ENCODE measurements at places on chromosomes 12 and 14.

DNA sequence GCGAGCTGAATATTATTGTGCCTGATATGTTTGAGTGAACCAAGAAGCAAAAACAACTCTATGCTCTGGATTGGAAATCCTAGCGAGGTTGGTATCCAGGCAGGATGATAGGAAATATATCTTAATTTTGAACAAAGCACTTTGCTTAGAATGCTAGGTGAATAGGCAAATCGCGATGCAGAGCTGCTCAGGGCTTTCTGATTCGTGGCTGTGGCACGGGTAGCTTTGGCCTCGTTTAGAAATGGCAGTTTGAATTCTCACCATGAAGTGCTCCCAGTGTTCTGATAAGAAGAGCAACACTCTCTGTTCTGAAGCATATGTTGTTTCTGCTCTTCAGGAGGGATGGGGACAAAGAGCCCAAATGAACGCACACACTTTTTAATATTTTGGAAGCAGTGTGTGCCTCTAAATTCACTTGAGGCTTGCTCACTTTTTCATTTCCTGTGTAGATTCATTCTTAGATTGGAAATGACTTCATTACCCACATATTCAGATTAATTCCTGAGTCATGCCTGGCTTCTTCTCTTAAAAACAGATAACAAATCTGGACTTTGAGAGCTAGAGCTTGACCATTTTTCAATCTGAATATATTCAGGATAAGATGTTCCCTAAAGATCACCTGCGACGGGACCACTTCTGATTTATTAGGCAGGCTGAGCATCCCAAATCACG, 200.9 kb downstream of the RPAP3 start:
- DNase-seq = peak; percentile 87

- DNase-seq = no peak
Observed at GRCh38 chr14:105999361-106000028, 473.1 kb downstream of the TMEM121 start.

- no peak for DNase-seq
Observed at GRCh38 chr14:69673104-69673503, 61.7 kb downstream of the SUSD6 start.

DNA sequence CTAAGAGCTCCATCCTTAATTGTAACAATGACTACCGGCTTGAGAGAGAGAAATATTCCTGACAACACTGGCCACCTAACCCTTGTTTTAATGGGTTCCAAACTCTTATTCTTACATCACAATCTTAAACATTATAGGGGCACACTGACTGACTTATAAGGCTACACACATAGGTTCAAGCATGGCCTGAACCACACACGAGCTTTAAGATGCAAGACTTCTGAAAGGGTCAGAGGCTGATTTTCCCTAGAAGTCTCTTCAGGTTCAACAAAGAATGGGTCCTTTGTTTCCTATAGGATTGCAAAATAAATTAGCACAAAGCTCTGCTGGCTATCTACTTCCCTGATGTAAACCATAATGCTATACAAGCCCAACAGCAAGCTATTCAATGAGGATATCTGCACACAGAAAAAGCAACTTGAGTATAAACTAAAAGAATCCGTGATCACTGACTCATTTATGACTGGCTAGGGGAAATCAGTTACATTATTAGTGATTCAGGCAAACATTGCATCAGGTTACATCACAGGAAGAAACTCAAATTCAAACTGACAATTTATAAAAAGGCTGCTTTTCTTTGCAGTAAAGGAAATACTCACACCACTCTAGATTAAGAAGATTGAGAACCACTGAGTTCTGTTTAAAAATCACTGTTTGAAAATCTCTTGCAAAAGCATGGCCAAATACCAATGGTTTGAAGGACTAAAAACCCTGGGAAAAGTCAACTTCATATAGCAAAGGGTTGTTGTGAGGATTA, 8.5 kb downstream of the BTG1 start:
- DNase-seq = peak; percentile 95

DNA sequence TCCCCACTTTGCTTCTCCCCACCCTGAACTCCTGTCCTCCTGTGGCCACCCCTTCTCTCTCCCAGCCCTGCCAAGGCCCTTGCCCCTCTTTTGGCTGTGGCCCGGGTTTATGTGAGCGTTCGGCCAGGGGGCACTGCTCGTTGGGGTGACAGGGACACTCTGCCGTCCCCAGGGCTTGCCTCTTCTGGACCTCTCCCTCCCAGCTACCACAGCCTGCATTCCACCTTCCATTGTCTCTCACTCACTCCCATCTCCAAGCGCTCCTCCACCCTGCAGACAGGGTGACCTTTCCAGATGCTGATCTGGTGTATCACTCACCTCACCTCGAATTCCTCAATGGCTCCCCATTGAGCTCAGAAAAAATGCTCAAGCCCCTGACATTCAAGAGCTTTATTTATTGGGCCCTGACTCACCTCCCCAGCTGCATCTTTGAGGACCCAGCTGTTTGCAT, 1.4 kb downstream of the SERPINA9 start:
- DNase-seq = no peak

DNA sequence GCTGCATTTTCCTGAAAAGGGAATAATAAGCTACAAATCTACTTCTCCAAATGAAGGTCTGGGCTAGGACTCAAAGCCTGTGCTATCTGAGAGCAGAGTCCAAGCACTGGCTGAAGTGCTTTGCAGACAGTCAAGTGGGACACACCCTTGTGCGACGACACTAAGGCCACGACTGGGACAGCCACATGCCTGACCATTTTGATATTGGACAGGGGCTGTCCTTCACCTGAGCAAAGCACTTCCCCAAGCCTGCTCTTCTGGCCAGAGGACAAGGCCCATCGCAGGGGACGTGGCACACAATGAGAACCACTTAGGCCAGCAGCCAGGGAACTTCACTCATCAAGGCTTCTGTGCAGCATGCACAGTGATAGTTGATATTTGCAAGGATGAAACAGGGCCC, 71.4 kb downstream of the RBM19 start:
- DNase-seq = no peak

GRCh38 chr12:89528434-89528833, 2.6 kb upstream of the POC1B start:
- no peak for DNase-seq

GRCh38 chr12:80469681-80470080, 25.6 kb downstream of the PTPRQ start:
- peak; percentile 26 for DNase-seq

DNA sequence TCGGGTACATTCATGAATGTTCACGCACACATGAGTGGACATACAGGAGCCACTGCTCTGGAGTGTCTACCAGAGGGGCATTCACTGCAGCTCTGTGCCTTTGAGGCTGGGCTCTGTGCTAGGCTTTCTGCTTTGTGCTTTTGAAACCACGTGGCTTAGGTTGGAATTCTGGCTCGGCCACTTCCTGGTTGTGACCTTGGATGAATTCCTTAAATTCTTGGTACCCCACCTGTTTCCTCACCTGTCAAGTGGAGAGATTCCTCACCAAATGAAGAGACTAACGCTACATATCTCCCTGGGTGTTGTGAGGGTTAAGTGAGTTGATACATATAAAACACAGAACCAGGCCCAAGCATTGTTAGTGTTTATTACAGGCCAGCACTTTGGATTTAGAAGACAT, 842.8 kb downstream of the VRK1 start:
- DNase-seq = no peak

DNA sequence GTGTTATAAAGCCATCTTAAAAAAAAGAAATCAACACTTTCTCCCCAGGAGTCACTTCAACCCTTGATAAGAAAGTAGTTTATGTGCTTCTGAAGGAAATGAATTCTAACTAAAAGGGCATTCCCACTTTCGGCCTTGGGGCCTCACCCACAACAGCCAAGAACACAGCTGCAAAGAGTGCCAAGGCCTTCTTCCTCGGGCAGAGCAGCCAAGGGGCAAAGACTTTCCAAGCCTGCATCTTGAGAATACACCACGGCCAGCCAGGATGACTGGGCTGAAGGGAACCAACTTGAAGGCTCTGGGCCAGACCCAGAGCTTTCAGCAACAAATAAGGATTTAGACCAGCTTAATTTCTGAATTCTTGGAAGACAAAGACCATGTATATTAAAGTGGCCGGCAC, 60.4 kb upstream of the FOXN3 start:
- peak; percentile 27 for DNase-seq

GRCh38 chr12:105226219-105226618, 9.8 kb downstream of the APPL2 start:
- DNase-seq = peak; percentile 96

DNA sequence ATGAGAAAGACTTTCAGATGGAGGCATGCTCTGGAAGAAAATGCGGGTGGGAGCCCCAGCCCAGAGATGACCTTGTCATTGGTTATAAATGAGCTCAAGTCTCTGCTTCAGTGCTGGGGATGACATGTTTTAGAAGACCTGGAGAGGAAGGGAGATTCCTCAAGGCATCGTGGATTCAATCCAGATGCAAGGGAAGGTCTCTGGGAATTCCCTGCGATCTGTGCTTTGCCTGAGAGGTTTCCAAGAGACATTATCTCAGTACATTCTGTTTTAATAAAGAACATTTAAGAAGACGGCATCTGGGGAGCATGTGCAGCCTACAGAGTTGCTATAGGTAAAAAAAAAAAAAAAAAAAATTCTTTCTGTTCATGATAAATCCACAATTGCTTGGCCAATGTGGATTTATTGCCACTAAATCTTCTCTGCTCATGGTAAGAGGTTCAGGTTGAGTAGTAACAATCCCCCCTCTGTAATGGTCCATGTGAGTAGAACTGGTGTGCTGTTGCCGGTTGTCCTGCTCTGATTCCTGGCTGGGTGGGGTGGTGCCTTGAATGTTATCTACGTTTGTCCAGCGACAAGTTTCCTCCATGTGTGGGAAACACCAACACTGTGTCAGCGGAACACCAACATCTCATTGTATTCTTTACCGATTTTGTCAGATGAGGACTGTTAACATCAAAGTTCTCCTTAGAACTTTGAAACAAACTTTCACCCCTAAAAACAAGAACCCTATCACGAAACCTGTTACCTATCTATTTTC, 230.0 kb downstream of the MSRB3 start:
- DNase-seq = no peak

DNA sequence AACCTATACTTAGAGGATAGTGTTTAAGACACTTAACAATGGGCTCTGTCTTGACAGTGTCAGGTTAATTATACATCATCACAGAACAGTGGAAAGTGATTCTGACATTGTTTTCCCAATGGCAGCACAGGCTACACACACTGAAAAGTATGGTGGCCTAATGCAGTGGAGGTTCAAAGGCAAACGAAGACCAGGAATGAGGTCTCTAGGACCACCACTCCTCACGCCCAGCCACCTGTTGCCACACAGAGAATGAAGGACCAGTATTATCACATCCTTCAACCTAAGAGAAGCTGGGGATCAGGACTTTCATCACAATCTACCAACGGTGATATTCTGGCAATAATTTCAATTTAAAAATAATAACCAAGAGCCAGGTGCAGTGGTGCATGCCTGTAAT, 34.5 kb upstream of the CDK2AP1 start:
- no peak for DNase-seq

- DNase-seq = no peak
Observed at GRCh38 chr12:18718462-18718861, 19.4 kb downstream of the PLCZ1 start.

DNA sequence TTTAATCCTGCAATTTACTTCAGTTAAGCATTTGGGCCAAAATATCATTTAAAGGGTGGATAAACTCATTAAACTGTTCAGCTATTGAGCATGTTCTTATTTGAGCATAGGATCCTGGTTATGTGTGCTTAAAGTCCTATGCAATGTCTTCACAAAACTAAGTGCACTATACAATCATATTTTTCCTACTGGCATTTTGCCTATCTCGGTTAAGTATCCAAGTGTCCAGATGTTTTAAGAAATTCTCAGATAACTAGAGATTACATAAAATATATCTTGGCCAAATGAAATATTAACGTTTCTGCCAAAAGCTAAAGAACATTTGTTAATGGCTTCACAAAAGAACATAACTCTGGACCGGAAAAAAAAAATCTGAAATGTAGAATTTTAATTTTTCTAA, 250.8 kb upstream of the LRFN5 start:
- no peak for DNase-seq

- DNase-seq = no peak
Observed at GRCh38 chr14:20719777-20720176, 25.9 kb upstream of the EDDM3A start.

DNA sequence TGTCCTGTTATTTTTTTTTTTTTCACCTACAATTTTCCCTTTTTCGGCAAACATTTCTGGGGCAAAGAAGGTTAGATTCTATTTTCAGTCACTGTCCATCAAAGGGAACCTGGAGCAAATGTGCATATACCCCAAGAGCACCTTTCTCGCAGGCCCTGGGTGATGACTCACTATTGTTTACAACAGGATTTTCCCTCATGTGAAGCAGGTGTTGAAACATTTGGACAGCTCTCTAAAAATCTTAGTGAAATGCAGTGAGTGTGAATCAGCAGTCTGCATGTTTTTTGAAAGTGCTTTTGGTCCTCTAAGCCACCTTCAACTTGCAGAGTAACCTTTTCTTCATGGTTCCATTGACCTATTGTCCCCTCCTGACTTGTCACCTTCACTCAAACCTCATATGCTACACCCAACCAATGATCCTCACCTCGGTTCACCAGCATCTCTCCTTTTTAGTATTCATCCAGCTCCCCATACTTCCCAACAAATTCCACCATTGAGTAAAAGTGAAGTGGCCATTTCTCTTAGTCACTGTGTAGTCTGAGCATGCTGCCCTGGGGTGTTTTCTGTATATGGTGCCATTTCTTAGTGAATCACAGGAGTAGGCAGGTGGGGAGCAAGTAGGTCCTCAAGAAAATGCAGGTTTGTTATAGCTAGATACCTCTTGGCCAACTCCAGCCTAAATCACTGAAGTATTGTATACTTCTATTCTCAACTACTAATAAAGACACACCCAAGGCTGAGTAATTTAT, 260.2 kb downstream of the BMP4 start:
- DNase-seq = no peak

- no peak for DNase-seq
Observed at GRCh38 chr12:13375583-13376345, 179.2 kb downstream of the EMP1 start.

GRCh38 chr12:121892673-121893561, 4.3 kb downstream of the PSMD9 start:
- no peak for DNase-seq

DNA sequence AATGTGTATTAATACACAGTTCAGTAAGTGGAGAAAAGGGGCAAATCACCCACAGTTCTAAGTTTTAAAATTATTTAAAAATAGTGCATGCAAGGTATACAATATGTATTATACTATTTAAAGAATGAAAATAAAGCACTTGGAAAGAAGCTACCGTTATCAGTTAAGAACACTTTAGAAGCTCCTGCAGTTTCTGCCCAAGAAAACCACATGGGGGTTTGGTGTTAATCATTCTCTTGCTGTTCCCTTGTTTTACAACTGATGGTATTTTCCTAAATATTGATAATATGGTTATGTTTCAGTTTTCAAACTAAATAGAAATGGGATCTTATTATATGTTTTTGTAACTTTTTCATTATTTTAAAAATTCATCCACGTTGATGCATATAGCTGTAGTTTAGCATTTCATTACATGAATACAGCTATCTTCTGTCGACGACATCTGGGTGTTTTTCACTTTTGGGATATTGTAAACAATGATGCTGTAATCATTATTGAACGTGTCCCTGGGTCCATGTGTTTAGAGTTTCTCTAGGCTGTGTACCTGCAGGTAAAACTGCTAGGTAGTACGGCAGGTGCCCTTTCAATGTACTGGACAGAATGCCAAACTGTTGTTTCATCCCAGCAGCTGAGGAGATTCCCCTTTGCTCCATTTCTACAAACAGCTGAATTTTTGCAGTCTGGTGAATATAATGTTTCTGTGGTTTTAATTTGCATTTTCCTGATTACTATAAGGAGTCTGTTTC, 64.1 kb downstream of the APPL2 start:
- DNase-seq = no peak

GRCh38 chr14:37637341-37637740, 41.9 kb downstream of the TTC6 start:
- no peak for DNase-seq

- DNase-seq = no peak
Observed at GRCh38 chr14:38000340-38000739, 207.4 kb upstream of the SSTR1 start.
